ENCODE measurements at places on chromosomes 2 and 18.

DNA sequence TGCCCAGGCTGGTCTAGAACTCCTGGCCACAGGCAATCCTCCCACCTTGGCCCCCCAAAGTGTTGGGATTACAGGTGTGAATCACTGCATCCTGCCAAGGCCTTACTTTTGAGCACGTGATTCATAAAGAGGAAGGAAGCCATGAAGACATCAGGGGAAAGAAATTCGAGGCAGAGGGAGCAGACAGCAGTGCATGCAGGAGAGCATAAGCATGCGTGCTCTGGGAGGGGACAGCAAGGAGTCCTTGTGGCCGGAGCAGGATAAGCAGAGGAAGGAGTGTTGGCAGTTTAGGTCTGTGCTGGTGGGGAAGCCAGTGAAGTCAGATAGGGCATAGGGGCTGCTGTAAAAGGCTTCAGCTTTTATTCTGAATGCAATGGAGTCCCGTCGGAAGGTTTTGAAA lies 400.5 kb upstream of the RAB12 start:
- DNase-seq: no peak

DNA sequence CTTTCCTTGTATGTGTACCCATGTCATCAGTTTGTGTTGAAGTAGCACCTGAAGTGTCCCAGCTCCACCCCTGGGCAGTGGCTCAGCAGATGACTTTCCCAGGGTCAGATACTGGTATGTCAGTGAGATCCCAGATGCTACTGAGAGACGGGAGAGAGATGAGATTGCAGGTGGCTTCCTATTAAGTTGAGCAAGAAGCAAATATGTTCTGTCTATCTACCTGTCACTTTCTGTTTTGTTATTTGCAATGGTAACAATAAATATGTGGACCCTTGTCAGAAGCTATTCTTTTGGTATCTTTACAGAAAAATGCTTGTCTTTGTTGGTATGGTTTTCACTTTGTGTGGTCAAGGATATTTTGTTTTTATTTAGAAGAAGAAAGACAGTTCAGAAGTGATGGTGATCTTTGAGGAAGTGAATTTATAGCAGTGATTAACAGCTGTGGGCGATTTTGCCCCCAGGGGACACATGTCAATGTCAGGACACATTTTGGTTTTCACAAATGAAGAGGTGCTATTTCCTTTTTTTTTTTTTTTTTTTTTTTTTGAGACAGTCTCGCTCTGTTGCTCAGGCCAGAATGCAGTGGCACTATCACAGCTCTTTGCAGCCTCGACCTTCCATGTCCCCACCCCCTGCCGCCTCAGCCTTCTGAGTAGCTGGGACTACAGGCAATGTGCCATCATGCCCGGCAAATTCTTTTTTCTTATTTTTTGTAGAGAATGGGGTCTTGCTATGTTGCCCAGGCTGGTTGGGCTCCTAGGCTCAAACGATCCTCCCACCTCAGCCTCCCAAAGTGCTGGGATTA lies 21.4 kb downstream of the MGAT5 start:
- no peak for DNase-seq

GRCh38 chr2:22196806-22197205 lies 1073.0 kb downstream of the TDRD15 start:
- no peak for DNase-seq

GRCh38 chr2:159307942-159308341 lies 21.4 kb upstream of the WDSUB1 start:
- DNase-seq: no peak

DNA sequence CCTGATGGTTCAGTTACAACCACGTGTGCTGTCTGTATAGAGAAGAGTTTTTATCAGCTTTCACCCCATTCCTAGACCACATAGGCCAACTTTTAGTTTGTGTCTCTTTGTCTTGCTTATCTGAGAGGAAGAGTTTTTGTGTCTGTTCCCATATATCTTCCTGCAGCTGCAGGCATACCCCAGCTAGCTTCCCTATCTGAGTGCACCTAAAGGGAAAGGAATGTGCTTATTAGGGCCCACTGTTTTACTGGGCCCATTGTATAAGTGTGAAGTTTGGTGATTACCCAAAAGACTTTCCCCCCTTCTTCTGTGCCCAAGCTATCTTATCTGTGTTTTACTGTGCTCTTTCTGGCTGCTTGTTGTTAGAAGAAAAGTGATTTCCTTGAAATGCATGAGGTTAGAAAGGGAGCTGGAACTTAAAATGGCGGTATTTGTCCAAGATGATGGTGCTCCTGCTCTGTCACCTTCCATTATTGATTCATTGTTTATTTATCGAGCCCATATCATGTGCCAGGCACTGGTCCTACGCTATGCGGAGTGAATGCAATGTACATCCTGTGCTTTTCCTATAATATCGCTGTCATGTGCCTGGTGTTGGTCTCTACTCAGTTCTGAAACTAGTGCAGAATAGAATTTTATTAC lies 57.2 kb downstream of the NYAP2 start:
- DNase-seq: no peak

GRCh38 chr2:29106256-29106655 lies 9.0 kb upstream of the CLIP4 start:
- no peak for DNase-seq

- no peak for DNase-seq
These were observed 92.2 kb upstream of the CDKL4 start for GRCh38 chr2:39335930-39336329.

DNA sequence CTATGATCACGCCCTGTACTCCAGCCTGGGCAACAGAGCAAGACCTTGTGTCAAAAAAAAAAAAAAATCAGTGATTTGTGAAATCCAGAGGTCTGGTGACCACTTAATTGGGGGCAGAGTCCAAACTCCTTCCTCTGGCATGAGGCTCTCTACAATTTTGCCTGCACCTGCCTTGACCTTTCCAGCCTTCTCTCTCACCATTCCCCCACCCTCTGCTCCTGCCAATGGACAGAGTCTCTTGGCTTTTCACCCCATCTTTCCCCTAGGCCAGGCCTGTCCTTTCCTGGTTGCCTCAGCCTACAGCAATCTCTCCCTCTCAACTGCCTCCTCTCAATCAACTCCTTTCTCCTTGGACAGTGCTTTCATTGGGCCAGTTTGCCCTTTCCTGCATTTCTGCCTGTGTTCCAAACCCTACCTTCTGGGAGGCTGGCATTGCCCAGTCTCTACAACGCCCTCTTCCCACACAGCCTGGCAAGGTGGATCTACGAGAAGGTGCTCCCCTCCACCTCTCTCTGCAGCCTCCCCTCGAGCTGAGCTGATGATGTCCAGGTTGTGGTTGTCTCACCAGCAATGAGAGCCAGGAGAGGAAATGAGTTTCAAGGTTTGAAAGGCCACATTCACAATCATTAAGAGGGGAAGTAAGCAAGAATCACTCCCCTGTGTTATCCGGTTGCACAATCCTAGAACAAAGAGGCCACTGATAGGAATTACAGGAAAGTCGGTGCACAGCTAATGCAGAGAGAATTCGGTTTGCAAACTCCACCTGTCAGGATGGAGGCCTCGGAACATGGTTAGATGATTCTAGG lies 39.5 kb upstream of the NPAS2 start:
- DNase-seq: no peak

DNA sequence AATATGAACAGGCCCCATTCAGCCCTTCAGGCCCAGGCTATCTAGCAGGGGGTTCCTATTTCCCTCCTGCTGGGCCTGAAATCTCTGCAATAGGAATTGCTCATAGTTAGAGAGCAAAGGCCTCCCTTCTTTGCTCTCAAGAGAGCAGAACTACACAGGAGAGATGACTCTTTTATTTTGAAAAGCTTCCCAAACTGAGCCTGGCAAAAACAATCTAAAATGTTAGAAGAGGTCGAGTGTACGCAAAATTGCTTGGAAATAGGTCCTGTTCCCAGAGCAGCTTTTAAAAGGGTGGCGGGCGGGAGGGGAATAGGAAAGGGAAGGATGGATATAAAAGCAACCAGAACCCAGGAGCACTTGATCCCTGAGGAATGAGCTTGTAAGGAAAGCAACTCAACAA lies 68.4 kb upstream of the APCDD1 start:
- DNase-seq: no peak
